Fibroblast of mammary gland (primary cell): ENCODE measurements at places on chromosomes 6 and 20.

DNA sequence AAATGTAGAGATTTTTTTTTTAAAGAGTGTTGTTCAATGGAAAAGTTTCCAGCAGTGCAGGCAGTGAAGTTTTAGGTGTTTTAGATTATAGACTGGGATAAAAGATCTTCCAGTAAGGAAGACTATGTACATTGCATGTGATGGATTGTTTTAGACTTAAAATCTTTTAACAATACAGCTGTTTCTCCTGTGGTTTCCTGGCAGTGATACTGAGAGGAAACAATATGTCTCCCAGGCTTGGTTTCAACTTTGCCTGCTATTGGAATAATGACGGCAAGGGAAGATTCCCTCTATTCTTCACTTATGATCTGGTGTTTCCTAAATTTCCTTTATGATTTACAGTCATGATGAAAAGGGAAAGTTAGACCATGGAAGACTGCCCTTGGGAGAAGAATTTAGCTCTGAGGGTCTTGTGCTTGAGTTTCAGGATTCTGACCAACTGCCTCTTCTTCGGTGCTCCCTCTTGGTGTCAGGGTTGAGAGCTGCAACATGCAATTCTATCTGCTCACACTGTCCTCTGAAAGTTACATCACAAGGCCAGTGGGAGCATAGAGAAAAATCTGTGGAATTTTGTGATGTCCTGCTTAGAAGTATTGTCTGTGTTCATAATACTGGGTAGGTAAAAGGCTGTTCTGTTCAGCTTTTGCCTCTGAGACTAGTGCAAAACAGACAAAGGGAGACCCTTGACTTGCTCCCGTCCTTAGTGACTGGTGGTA lies 262.8 kb upstream of the MAN1A1 start:
- no peak for DNase-seq

DNA sequence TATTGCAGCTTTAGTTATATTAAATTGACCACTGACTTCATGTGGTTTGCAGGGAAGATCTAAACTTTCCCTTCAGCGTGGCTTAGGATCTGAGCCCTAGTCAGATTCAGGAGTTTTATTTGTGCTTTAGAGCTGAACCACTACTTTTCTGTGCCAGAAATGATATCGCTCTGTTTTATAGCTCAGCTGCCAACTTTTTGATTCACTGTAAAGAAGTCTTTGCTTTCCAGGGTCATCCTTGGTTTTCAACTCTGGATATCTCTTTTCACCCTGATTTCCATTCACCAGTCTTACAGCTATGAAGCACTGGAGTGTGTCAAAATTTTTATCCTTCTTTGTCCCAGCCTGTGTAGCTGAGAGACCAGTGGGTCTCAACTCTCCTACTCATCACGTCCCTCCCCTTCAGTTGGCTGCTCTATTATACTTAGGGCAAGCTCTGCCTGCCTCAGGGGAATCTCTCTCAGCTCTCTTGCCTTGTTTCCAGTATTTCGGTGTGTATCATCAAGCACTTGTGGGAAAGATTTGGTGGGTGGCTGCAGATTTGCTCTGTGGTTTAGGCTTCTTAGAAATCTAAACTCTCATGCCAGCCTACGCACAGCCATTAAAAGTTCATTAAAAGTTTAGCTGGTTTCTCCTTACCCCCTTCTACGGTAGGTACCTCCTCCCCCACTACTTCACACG lies 425.5 kb downstream of the TENT5A start:
- peak; percentile 83 for DNase-seq

GRCh38 chr20:3788685-3789155 lies 2.2 kb upstream of the CENPB start:
- DNase-seq = no peak

GRCh38 chr6:34618430-34619182 lies 62.5 kb upstream of the SPDEF start:
- no peak for DNase-seq

DNA sequence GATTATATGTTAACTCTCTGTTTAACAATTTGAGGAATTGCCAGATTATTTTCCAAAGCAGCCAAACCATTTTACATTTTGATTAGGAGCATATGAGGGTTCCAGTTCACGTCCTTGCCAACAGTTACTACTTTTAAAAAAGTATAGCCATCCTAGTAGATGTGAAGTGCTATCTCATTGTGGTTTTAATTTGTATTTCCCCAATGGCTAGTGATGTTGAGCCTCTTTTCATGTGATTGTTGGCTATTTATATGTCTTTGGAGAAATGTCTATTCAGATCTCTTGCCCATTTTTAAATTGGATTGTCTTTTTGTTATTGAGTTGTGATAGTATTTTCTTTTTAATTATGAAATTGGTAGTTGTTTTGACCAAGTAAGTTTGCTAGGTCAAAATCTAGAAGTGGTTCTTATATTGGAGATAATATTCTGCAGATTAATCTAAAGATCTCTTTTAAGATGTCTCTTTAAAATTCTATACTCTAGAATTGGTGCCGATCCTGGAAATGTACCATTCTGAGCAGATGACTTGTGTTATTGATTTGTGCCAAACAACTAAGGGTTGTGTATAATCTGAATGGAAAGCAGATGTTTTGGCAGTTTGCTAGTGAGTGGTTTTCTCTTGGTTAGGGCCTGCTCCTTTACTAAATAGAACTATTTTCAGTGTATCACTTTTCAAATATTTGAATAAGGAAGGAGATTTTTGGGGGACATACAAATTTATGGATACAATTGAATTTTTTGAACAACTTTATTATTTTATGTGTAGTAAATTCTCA lies 99.5 kb downstream of the CDKAL1 start:
- DNase-seq = peak; percentile 57

DNA sequence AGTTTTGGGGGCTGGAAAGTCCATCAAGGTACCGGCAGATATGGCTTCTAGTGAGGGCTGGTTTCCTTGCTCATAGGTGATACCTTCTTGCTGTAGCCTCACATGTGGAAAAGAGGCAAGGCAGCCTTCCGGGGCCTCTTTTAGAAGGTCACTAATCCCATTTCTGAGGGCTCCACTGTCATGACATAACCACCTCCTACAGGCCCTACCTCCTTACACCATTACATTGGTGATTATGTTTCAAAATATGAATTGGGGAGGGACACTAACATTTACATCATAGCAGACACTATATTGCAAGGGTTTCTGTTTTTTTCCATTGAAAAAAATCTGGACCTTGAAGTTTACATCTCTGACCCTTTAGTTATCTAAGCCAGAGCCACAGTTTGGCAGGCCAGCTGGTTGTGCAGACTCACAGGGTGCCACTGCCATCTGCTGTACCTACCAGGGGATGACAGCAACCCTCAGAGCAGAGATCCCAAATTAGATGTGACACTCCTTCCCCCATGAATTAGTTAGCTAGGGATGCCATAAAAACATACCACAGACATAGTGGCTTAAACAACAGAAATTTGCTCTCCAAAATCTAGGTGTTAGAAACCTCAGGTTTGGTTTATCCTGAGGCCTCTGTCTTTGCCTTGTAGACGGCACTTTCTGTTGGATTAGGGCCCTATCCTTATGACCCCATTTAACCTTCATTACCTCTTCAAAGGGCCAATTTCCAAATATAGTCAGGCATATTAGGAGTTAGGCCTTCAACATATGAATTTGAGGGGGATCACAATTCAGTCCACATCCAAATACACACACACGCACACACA lies 166.4 kb upstream of the RNF217 start:
- peak; percentile 23 for DNase-seq

GRCh38 chr6:81263531-81264168 lies 488.8 kb downstream of the TENT5A start:
- no peak for DNase-seq

DNA sequence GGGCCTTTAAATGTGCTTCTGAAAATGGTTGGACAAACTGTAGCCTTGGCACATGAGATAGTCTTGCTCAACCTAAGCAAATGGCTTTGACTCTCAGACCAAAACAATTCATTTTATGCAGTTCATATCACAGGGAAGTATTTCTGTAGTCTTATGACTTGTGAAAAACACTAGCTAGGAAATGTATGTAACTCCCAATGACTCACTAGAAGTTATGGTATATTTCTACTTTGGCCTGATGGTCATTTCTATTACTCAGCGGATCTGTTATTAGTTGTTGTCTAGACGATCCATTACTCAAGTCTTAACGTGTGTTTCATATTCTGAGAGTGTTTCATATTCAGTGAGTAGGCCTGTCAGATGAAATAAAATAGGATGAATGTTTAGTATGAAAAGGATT lies 1333.5 kb downstream of the KHDRBS2 start:
- no peak for DNase-seq

GRCh38 chr6:100730001-100730980 lies 150.8 kb downstream of the ASCC3 start:
- DNase-seq = no peak

DNA sequence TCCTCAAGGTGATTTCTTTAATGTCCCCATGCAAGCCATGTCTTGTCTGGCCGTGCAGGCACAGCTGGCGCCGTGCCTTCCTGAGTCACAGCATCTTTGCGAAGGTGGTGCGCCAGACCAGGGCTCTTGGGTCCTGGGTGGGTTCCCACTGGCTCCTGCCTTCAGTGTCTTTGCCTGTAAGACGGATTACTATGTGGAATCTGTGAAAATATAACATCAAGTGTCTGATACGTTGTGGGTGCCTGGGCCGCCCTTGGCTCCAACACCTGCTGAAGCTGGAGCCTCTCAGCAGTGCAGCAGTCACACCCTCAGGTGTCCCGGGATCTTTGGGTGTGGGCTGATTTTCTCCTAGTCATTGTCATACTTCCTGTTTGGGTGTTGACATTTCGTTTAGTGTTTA lies 3.2 kb downstream of the OSBPL2 start:
- no peak for DNase-seq

DNA sequence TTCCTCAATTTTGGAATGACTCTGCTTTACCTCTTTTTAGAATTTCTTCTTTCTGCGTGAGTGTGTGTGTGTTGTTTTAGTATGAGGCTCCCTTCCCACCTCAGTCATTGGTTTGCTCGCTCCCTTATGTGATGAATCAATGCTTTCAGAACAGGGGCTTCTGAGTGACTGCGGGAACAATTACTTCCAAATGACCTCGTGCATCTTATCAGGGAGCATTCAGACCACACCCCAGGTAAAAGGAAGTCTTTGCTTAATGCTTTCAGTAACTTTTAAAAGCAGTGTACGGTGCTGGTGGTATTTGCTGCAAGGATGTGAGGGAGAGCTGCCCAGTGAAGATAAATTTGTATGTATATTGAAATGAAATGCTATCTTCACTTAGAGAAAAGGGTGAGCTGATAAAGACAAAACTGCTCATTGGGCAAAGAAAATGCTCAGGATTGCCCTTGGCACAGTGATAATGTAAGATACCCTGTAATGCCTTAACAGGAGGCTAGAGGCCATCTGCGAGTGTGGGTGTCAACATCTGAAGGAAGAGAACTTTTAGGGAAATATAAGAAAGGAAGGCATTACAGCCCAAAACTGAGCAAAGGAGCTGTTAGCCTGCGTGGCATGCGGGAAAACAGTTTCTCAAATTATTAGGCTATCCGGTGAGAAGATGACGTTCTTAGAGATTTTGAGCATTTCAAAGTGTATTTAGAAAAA lies at the start of gene MLIP:
Gene MLIP (plus strand): TSS at position 103 of the 705 bp plus-strand sequence. CDS start 37 bp downstream, at position 140.
- DNase-seq = no peak

DNA sequence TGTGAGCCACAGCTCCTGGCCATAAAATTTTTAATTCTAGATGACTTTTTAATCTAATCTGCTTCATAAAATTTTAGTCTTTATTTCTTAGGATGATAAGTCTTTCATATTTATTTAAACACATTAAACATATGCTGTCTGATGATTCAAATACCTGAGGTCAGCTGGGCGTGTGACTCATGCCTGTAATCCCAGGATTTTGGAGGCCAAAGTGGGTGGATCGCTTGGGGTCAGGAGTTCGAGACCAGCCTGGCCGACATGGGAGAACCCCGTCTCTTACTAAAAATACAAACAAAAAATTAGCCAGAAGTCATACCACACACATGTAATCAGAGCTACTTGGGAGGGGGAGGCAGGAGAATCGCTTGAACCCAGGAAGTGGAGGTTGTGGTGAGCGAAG lies 53.1 kb downstream of the RBM24 start:
- DNase-seq = peak; percentile 32

DNA sequence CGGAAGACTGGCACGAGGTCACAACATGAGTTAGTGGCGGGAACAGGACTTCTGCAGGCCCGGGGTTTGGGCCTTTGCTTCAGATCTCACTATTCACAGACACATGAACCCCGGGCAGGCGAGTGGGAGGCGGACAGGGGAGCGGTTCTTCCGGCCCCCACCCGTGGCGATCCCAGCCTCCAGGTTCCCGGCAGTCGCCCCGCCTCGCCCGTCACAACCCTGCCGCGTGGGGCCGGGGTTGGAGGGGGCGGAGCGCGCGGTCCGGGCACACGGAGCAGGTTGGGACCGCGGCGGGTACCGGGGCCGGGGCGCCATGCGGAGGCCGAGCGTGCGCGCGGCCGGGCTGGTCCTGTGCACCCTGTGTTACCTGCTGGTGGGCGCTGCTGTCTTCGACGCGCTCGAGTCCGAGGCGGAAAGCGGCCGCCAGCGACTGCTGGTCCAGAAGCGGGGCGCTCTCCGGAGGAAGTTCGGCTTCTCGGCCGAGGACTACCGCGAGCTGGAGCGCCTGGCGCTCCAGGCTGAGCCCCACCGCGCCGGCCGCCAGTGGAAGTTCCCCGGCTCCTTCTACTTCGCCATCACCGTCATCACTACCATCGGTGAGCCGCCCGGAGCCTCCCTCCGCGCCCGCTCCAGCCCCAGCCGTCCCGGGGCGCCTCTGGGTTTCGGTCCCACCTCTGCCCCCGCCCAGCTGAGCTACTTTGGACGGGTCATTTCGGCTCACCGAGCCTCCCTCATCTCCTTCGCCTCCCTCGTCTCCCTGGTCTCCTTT lies at the start of gene KCNK15:
Gene KCNK15 (plus strand): TSS at position 268 of the 769 bp plus-strand sequence. CDS start 46 bp downstream, at position 314.
- no peak for DNase-seq

GRCh38 chr6:85824329-85824728 lies 181.6 kb upstream of the SYNCRIP start:
- no peak for DNase-seq

- DNase-seq = peak; percentile 52
These were observed 174.3 kb upstream of the TNFAIP3 start for GRCh38 chr6:137692806-137693205.

DNA sequence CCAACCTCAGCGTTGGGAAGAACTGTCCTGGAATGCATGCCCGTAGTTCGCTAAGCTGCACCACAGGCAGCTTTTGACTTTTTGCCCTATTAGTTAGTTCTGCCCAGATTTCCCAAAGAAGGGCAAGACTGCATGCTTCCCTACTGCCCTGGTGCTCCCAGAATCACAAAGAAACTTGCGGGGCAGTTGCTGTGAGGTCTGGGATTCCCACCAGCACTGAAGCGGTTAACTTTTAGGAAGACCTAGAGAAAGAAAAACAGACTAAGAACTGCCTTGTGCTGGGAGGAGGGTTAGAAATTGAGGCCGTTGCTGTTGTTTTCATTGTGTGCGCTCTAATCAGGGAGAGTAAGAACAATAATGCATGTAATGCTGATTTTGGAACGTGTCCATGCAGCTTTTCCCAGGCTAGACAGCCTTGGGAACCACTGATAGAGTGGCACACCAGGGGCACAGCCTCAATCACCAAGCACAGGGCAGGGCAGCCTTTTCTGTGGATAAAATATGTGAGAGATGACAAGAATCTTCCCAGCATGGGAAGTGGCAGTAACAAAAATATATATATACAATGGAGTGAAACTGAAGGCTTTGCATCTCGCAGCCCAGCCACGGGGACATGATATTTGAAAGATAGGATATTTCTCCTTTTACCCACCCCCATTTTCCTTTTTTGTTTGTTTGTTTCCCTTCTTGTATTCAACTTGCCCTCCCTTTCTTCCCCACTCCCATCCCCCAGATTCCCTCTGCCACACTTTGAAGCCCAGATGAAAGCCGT lies 137.7 kb upstream of the HEY2 start:
- no peak for DNase-seq
